ENCODE measurements at places on chromosomes 4 and X. TPM values are rescaled to one million over a fixed set of nuclear protein-coding genes. Genes with fewer than 3 reads are reported as not detected.

The ATP11C gene
- total RNA-seq, result 17.8 TPM

The SRP72 gene
- total RNA-seq, result 87.3 TPM

The SATL1 gene
- total RNA-seq, result 0.31 TPM

- no peaks in the 10 kb centered on the region for H3K36me3 ChIP-seq
- DNase-seq, result no peak
- no peaks in the 10 kb centered on the region for H3K27me3 ChIP-seq
- no peak overlapping the region for H3K27ac ChIP-seq
Measured at GRCh38 chr4:76615999-76616398, 181.0 kb downstream of the SHROOM3 start.

GRCh38 chr4:45640281-45640680 lies 483.6 kb downstream of the GABRG1 start:
- no peaks in the 10 kb centered on the region for H3K36me3 ChIP-seq
- H3K27ac ChIP-seq, result no peak overlapping the region
- H3K4me3 ChIP-seq, result no peak overlapping the region
- no peaks in the 10 kb centered on the region for H3K27me3 ChIP-seq

All from type B pancreatic cell (in vitro differentiated cells).